Stimulated activated CD8-positive, alpha-beta memory T cell treated with anti-CD3 and anti-CD28 coated beads, Interleukin-15, amount 100 ng/mL, for 48 hours (primary cell): ENCODE measurements at places on chromosomes 3 and 15.

GRCh38 chr3:6326771-6327170 is 534.1 kb upstream of the GRM7 start:
- DNase-seq = no peak

GRCh38 chr3:23308986-23309625 is 106.0 kb downstream of the UBE2E2 start:
- no peak for DNase-seq

GRCh38 chr3:173789530-173790162 is 392.1 kb downstream of the NLGN1 start:
- no peak for DNase-seq

DNA sequence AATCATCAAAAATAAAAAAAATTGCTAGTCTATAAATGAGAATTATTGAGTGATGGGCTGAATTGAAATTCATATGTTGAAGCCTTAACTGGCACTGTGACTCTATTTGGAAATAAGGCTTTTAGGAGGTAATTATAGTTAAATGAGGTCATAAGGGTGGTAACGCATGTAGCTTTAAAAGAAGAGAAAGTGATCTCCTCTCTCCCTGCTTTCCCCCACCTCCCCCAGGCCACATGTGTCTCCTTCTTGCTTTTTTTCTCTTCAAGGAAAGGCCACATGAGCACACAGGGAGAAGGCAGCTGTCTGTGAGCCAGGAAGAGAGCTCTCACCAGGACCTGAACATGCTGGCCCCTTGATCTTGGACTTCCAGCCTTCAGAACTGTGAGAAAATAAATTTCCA is 48.2 kb upstream of the ARPP19 start:
- no peak for DNase-seq

- no peak for DNase-seq
These were observed 286.9 kb upstream of the C2CD4B start for GRCh38 chr15:62452026-62452425.

- DNase-seq = no peak
These were observed 409.2 kb downstream of the DIPK2A start for GRCh38 chr3:144380849-144381248.

- DNase-seq = no peak
These were observed 35.6 kb upstream of the SHC4 start for GRCh38 chr15:48999314-48999713.

- no peak for DNase-seq
These were observed 71.2 kb upstream of the SOX14 start for GRCh38 chr3:137692803-137693431.

DNA sequence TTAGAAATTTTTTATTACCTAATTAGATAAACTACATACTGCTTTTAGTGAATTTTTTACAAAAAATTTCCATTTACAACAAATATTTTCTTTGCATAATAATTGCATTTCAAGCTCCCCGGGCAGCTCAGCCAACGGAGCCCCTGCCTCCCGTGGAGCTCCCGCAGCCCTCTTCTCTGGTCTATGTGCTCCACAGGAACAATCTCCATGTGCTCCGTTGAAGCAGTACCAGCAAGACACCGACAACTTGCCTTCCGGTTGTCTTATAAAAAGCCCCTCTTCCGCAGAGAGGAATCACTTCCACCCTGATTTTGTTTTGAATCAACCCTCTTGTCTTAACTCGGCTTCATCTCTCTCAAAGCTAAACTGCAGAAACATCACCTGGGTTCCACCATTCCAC is 46.9 kb upstream of the CHD2 start:
- no peak for DNase-seq

DNA sequence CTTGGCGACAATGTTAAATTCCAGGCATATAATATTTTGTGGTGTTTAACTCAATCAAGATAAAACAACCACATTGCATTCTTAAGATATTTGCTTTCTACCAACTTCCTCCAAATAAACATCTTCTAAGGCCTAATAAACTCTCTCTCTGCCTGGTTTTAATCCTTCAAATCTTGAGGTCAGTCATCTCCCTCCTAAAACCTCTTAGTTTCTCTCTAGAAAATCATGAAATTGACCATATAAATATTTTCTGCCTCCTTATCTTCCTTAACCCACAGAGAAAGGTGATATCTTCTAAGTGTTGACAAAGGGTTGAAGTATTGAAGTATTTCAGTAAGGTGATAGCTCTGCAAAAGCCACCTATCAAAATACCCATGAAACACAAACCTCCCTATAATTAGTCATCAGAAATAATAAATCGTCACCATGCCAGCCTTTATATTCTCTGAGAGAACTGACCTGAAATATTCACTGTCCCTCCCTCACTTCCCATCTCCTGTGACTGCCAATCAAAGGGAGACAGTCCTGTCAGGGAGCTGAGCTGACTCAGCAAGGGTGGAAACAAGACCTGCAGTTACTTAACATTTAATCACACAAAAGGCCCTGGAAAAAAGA is 1261.1 kb downstream of the ROBO1 start:
- DNase-seq = no peak

- DNase-seq = no peak
These were observed 96.0 kb upstream of the PHLDB2 start for GRCh38 chr3:111763001-111763471.

- DNase-seq = no peak
These were observed 701 bp downstream of the SGO1 start for GRCh38 chr3:20185331-20185678.

DNA sequence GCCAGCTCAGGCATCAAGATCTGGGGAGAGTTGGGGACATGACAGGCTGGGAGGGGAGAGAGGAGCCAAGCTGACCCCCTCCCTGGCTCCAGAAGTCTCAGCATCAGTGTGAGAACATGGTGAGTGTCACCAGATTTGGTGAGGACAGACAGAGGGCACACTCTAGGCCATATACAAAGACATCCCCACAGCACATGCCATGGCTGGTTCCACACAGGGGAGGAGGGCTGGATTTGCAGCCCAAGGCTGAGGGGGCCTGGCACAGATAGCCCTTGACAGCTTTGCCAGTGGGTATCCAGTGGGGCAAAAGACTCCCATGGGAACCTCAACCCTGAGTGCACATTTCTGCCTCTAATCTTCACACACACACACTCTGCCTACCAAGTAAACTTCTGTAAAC is 10.1 kb upstream of the ANKRD63 start:
- DNase-seq = no peak

GRCh38 chr3:178500631-178501030 is 35.6 kb upstream of the KCNMB2 start:
- DNase-seq = no peak

GRCh38 chr3:3165241-3165640 is 14.2 kb downstream of the CRBN start:
- no peak for DNase-seq

DNA sequence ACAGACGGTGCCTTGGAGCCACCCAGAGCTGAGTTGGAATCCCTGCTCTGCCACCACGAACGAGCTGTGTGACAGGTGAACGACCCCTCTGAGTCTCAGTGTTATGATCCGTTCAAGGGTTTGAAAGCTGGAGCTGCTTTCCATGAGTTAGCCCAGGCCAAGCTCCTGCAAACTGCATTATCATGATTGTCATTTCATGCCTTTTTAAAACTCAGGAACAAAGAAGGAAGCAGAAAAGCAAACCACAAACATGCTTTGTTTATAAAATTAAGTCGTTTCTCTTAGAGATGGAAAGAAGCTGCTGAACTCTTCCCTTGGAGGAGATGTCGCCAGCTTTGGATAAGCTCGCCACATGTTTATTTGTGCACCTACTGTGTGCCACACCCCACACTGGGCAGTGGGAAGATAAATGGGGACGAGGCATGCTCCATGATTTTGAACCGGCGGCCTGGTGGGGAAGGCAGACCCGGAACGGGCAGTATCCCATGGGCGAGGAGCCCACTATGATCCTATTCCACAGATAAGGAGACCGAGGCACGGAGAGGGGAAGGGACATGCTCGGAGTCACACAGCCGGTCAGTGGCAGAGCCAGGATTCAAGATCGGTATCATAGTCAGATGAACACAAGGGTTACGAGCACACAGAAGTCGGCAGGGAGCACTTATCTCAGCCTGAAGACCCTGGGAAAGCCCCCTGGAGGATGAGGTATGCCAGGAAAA is 15.9 kb downstream of the HRH1 start:
- no peak for DNase-seq

DNA sequence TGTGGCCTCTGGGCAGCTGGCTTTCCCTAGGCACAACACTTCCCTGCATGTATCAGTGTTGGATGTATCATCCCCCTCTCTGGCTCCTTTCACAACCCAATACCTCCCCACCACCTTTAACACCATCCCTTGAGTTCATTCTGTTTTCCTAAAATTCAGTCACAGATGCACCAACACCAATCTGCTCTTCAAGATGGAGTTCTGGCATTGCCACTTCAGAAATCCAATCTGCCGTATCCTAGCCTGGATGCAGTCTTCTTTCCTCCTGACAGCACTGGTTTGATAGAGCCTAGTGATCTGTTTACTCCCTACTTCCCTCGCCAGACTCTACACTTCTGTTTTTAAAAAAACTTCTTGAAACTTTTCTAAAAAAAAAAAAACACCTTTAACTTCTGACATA is 21.7 kb downstream of the PXYLP1 start:
- DNase-seq = no peak

GRCh38 chr3:189902230-189903186 is 218.2 kb downstream of the P3H2 start:
- DNase-seq = no peak

DNA sequence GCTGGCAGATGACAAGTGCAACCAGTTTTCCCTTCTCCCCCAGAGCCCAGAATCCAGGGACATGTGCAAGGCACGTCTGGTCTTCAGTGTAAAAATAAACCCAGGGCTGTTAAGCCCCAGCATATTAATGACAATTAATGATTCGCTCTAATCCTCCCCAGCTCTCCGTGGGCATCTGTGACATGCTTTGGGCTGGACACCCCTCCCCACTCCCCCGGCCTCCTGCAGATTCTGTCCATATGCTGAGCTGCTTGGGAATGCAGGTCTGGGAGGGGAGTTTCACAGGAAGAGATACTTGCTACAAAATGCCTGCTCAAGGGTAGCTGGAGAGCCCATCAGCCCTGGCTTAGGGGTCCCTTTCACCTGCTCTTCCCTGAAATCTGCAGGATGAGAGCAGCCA is 43.0 kb upstream of the NTRK3 start:
- DNase-seq = no peak

- DNase-seq = no peak
These were observed 17.3 kb downstream of the ISL2 start for GRCh38 chr15:76353903-76354302.
